ENCODE measurements at places on chromosomes 2 and 18.
A peak's percentile ranks its signal among the peaks of the same experiment; 100 is the strongest.

DNA sequence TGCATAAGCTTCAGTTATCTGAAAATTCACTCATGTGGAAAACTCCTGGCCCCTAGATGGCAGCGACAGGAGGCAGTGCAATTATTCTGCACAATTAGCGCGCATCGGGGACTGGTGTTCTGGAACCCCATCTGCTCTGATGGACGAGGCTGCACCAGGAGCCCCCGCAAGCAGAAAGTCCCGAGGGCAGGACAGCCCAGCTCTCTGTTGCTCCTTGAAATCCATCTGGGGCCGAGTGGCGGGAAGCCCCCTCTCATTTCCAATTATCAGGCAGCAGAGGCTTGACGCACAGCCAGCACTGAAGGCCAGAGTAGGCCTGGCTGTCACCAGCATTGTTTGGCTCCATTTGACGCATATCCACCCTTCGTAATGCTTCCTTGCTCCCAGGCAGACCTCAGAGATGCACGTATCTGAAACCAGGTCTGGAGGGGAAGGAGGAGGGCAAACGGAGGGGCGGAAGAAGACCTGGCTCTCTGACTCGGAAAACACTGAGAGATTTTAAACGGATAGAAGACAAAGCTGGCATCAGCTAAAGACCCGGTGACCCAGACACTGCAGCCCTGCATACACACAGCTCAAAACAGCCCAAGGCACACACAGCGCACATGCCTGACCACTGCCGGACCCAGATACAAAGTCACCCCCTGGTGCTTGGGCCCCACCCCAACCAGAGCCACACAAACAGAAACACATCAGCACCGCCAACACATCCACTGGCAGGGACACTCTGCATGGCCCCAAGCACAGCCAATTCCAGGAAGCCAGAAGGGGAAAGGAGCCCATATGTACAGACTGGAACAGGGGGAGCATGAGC is 69.8 kb downstream of the TNS1 start:
- peak; percentile 62 for DNase-seq

- no peak for DNase-seq
Observed at GRCh38 chr18:65859075-65859474, 108.3 kb downstream of the CDH7 start.

DNA sequence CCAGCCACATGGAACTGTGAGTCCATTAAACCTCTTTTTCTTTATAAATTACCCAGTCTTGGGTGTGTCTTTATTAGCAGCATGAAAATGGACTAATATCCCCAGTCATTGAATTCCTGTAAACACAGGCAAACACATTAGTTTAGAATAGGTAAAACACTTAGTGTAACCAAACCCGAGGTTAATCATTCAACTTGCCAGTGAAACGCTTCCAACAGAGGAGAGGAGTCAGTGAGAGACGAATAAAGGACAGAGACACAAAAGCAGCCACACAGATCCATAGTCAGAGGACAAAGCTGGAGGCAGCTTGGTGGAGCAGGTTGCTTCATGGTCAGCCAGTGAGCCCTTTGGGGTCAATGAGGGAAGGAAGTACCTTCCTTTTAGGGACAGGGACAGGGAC is 348.1 kb downstream of the TGIF1 start:
- DNase-seq = peak; percentile 4

DNA sequence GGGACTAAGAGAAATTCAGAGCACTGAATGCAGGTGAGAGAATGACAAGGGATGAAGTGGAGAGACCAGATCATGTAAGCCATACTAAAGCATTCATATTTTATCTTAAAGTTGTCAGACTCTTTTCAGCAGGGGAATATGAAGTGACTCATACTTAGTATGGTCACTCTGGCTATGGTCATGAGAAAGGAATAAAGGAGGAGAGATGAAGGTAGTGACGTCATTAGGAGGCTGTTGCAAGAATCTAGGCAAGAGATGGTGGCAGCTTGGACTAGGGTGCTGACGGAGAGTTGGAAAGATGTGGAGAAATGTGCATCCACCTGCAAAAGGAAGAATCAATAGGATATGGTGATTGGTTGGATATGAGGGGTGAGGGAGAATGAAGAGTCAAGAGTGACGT is 203.2 kb upstream of the ACVR2A start:
- no peak for DNase-seq

DNA sequence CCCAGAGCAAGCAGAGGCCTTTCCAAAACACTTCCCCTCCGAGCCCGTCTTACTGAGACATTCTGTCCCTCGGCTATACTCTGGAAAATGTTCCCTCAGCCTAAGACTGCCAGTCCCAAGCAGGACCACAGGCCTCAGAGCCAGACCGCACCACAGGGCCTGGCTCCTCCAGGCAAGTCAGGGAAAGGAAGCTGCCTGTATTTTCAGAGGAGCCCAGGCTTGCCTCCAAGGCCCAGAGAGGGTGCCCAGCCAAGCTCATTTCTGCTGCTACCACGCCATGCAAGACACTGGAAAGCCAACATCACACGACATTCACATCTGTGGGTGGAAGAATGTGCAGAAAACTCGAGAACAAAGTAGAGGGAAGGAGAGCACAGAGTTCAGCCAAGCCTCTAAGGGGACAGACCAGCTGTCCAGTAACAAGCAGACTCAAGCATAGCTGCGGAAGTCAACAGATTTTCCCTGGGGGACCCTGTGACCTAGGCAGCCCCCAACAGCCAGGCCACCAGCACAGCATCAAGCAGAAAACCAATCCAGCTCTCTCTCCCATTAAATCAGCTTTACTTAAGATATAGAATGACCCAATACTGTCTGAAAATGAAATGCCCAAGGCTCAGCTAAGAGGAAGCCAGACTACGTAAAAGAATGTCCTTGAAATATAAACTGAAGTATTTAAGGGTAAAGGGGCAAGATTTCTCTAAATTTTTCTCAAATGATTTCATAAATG is 123.9 kb downstream of the ZFP36L2 start:
- no peak for DNase-seq

- DNase-seq = peak; percentile 93
Observed at GRCh38 chr2:73089270-73090030, 17.9 kb upstream of the SFXN5 start.

DNA sequence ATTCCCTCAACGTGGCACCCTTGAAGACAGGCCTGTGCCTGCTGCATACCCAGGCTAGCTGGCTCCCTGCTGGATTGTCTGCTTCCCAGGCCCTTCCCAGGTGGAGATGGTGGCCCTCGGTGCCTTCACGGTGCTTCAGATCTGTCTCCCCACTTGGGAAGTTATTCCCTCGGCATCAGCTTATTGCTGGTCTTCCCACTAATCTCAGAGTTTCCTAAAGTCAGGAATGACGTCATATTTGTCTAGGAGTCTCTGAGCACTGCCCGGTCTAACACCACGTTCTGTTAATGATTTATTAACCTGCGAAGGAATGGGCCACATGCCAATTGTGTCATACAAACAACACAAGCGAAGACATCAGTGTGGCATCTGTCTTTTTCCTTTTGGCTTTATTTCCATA is 269.8 kb upstream of the ID2 start:
- DNase-seq = peak; percentile 73

DNA sequence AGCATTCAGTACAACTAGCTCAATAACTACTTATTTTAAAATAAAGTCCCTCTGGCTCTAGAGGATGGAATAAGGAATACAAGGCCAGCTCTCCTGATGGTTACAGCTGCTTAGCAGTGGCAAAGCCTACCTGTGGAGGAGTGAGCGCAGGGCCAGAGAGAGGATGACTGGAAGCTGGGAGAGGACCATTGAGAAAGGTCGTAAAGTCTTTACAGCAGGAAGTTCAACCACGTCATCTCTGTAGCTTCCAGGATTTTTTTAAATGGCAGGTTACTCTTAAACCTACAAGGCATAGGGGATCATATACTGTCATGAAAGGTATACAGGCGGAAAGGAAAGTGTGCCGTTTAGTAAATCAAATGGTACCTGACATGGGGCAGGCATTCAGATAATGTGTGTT is 26.3 kb downstream of the ANXA4 start:
- DNase-seq = no peak

DNA sequence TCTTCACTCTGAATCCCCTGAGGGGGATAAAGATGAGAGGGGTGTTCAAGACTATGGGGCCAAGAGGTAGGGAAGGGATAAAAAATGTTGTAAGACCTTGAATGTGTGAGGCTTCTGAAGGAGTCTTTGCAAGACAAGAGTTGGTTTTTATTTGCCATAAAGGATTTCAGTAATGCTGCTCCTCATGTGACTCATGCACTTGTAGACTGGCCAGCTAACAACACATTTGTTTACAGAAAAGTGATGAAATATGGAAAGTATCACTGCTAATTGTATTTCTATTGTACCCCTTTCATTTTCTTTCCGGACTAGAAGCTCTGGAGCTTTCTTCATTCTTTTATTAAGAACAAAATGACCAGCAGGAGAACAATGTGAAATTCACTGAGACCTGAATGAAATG is 782.1 kb downstream of the EPHA4 start:
- DNase-seq = no peak

- no peak for DNase-seq
Observed at GRCh38 chr2:12167525-12168317, 421.3 kb downstream of the LPIN1 start.

DNA sequence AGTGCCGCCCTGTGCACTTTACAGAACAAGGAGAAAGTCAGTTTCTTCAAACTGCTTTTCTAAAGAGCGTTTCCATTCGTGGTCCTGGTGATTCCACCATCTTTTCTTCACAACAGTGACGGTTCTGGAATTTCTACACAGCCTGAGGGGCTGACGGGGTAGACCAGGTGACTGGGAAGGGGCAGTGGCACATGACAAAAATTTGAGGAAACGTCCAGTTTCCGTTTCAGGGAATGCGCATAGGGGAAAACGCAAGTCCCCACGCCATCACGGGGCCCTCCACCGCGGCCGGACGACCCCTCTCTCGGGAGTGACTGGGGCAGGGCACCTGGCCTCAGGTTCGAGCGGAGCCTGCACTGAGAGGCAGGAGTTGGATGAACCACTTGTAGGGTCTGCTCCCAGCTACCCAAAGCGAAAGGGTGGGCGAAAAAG is 980 bp upstream of the SPTBN1 start:
- no peak for DNase-seq

DNA sequence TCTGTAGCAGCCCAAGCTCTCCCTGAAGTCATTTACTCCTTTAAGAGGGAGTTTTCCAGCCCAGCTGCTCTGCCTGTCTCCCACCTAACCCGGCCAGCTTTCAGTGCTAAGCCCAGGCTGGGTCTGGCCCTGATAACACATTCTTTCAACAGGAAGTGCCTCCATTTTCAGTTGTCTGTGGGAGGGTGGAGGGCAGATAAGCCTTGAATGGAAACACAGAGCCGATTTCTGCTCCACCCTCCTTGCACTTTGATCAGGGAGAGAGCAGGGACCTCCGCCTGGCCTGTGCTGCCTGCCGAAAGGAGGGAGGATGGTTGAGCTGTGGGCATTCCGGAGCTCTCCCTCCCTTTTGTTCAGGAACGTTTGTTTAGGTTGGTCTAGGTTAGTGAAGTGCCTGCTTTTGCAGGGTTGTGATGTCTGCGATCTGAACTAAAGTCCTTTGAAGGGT is 24.8 kb downstream of the GATA6 start:
- DNase-seq = no peak

- peak; percentile 63 for DNase-seq
Observed at GRCh38 chr18:35497027-35497369, 762 bp downstream of the INO80C start.

- DNase-seq = no peak
Observed at GRCh38 chr2:64913357-64913869, 75.8 kb upstream of the SLC1A4 start.

DNA sequence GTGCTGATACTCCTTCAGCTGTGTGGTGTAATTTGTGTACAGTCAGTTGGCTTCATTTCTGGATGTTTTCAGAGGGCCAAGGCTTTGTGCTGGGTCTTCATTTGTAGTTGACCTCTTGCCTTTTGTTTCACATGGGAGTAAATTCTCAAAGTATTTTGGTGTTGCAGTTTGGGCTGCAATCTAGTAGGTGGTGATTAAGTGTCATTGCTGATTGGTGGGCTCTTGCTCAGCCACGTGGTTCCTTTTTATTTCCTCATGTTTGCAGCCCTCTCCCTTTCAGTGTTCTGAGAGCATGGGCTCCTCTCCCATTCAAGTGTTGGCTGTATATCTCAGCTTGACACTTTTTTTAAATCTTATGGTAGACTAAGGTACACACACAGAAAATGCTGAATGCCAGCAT is 96.8 kb downstream of the SNTG2 start:
- no peak for DNase-seq

DNA sequence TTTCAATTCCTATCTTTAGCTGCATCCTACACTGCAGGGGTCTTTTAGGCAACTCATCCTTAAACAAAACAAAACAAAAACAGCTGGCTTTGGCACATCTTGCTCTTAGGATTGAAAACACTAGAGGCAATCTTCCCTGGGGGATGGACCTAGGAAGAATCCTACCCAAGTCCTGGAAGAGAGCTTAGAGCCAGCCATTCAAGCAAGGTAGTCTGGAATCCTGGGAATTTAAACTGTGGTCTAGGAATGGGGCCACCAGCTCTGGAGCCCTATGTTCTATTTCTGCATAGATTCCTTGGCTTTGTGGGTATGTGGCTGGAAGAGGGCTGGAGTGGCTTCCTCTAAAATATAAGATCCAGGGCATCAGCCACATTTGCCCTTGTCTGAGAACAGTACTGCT is 27.7 kb downstream of the MYL1 start:
- no peak for DNase-seq

- peak; percentile 92 for DNase-seq
Observed at GRCh38 chr2:40487602-40488001, 35.7 kb upstream of the SLC8A1 start.

GRCh38 chr18:72612894-72613533 is 68.9 kb upstream of the CBLN2 start:
- DNase-seq = no peak

GRCh38 chr2:163657281-163657656 is 78.5 kb downstream of the FIGN start:
- no peak for DNase-seq

DNA sequence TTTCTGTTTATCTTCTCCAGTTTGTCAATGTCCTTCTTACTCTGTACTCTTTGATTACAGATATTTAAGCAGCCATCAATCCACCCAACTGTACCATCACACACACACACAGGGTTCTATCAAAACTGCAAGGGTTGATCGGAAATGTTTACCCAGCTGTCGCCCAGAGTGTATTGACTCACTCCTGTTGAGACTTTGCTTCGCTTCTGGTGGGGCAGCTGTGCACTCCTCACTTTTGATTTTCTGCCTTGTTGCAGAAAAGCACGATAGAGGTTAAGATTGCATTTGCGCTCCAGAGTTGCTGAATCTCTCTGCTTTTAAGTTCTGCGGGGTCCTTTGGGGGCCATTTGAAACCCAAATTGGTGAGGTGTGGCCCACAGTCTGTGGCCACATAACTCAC is 216.2 kb downstream of the SETBP1 start:
- no peak for DNase-seq

GRCh38 chr2:152647552-152647951 is 69.7 kb downstream of the PRPF40A start:
- DNase-seq = no peak

DNA sequence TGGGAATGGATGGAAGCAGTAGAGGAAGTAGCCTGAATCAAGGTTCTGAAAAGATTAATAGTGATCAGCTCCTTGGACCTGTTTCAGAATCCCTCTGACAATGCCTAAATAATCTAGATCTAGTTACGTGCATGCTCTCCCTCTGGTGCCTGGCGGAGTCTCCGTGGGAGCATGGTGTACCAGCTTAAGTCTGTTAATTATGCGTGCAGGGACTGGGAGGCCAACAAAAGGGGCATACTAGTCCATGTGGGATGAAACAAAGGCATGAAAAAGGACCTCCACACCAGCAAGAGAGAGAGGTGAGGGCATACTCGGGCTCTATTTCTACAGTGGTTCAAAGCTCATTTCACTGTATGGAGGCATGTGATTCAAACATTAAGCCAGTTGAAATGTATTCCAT is 200.3 kb downstream of the DPP4 start:
- no peak for DNase-seq
